ENCODE measurements at places on chromosomes 1 and 21.

GRCh38 chr1:161307230-161307768 is 2.5 kb downstream of the MPZ start:
- no peak for DNase-seq

DNA sequence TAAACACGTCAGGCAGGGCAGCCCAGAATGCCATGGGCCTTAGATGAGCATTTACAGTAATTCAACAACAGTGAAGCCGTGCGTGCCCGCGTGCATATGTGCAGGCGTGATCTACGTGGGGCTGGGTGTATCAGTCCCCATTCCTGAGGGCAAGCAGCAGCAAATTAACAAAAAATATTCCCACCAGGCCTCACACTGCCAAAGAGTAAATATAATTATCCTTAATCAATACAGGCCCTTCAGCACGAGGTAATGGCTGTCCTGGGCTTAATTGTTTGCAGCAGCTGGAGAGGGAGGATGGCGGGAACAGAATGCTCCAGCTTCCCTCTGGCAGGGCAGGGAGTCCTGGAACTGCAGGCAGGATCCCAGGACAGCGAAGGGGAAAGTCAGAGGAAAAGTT is 91.8 kb downstream of the DDX20 start:
- no peak for DNase-seq

DNA sequence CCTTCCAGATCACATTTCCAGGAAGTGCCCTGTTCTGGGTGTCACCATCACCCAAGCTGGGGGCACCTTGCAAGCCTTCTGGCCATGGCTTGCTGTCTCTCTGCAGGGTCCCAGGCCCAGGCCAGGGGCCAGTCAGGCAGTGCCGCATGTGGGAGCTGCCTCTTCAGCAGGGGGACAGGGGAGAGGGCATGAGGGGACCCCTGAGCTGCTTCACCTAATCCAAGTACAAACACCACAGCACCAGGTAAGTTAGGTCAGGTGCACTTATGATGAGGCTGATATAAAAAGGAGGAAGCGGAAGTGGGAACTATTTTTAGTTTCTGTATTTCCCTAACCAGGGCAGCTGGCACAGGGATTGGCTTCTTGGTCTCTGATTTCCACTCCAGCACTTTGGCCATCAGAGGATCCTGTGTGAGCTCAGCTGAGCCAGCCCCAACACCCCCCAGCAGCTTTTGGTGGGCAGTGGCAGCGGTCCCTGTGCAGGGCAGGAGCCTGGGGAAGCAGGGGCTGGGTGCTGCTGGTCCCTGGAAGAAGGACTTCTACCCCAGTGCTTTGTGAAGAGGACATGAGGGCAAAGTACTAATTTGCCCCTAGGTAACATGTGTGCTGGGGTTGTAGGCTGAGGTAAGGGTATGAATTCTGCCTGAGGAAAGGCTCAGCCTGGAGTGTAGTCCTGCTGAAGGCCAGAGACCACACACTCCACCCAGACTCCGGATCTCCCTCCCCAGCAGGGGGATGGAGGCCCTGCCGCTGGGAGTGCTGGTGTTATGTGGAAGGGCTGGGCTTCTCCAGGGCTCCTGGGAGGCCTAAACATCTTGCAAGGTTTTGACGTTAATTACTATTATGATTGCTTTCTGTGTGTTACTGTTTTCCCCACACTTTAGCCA is 3.3 kb upstream of the PCBP3 start:
- no peak for DNase-seq

DNA sequence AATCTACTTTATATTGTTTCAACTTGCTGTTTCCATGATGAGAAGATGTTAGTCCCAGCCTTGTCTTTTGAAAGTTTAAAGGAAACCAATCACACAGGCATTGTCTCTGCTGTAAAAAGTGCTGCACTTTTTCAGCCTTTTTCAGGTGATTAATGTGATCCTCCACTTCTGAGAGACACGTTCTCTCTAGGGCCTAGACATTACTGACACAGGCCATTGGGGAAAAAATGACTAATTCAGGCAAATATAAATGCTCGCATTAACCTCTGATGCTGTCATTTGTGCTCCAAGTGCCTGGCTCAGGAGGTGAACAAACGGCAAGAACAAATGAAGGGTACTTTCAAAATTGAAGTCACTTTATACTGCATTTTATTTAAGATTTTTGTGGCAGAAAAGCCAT is 32.4 kb upstream of the RGS7 start:
- DNase-seq = no peak

- no peak for DNase-seq
These were observed 28.4 kb upstream of the FHAD1 start for GRCh38 chr1:15218287-15219279.

GRCh38 chr1:82177192-82177591 is 376.5 kb downstream of the ADGRL2 start:
- DNase-seq = no peak

DNA sequence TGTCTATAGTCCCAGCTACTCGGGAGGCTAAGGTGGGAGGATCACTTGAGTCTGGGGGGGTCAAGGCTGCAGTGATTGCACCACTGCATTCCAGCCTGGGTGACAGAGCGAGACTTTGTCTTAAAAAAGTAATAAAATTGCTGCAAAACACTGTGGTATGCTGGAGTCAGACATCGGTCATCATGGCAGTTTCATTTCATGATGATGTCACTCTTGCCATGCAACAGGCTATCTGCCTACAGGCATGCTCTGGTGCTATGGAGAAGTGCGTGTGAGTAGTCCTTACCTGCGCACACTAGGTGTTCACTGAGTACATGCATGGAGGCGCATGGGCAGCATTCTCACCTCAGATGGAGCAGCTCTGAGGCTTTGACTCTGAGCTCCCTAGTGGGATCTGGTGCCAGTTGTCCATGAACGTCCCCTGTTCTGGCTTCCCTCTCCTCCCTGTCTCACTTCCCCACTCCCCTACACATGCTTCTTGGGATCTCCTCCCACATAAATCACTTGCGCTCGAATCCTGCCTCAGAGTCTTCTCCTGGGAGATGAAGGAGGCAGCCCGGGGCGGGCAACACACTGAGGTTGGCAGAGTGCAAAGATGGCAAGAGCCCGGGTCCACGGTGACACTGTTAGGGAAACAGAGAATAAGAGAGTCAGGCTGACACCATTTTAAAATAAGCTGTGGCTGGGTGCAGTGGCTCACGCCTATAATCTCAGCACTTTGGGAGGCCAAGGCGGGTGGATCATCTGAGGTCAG is 10.4 kb upstream of the CELA3B start:
- no peak for DNase-seq

DNA sequence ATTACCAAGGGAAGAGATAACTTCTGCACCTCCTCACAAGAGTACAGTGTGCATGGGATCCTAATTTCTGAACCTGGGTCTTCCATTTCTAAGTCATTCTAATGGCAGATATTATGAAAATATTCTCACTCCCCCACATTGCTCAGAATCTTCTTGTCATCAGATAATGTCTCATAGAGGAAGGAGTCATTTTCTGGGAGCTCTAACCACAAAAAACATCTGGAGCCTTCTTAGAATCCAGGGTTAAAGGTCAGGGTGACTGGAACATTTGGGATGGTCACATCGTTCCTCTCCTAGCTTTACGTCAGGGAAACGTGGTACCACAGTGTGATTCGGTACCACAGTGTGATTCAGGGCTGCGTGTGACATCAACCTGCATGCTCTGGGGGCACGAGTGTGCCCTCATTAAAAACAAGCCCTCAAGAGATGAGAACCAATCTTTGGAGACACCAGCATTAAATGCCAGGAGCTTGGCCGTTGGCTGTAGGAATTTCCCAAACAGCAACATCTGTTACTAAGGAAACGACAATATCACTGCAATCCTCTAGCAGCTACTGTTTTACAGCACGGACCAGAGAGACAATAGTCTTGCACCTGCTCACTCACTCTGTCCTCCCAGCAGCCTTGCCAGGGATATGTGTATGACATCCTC is 179.1 kb downstream of the PSMG1 start:
- DNase-seq = no peak

DNA sequence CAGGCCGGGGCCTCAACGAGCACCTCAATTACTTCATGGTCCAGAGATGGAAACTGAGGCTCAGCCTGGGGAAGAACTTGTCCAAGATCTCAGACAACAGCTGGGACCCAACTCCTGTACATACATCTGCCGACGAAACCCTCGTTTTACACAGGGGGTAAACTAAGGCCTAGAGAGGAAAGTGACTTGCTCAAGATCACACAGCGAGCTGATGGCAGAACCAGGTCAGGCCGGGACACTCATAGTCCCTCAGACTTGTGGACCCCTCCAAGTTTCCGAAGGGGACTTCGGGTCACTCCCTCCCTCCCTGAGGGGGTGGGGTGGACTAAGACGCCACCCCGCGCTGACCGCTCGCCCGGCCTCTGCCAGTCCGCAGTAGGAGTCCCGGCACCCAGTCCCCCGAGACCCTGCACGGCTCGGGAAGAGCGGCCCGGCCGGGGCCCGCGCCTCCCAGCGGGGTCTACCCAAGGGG is 430 bp downstream of the WASF2 start:
- DNase-seq = no peak

DNA sequence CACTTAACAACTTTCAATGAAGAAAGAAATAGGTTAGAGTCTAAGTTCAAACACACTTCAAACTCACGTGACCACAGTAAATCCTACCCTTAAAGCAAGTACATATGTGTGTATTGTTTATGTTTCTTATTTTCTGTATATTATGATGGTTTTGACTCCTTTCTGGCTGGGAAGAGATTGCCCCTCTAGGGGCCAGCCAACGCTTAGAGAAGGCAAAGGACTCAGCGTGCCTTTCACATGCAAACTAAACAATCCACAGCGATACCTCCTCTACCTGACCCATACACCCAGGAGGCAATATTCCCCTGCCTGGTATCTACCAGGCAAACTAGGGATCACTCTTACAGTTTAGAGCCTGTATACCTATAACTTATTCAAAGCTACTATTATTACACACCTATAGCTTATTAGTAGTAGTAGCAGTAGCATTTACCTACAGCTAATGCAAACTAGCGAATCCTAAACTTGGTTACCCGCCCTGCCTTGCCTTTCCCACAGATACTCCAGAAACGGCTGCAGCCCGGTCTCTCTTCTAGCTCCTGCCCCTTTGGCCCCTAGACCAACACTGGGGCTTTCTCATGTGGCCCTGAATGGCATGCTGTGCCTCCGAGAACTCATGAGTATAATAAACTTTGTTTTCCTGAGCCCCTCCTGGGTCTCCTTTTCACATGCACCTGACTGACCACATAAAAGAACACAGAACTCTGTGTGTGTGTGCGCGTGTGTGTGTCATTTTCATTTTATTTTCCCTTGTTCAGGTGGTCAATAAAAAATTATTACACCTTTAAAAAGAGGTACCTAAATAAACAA is 14.0 kb downstream of the NRIP1 start:
- no peak for DNase-seq

- DNase-seq = no peak
These were observed 139.6 kb downstream of the NAV1 start for GRCh38 chr1:201678264-201679101.

GRCh38 chr21:45292399-45293219 is 4.9 kb upstream of the POFUT2 start:
- peak; percentile 94 for DNase-seq

GRCh38 chr1:93874025-93874651 is 4.9 kb downstream of the DNTTIP2 start:
- no peak for DNase-seq

DNA sequence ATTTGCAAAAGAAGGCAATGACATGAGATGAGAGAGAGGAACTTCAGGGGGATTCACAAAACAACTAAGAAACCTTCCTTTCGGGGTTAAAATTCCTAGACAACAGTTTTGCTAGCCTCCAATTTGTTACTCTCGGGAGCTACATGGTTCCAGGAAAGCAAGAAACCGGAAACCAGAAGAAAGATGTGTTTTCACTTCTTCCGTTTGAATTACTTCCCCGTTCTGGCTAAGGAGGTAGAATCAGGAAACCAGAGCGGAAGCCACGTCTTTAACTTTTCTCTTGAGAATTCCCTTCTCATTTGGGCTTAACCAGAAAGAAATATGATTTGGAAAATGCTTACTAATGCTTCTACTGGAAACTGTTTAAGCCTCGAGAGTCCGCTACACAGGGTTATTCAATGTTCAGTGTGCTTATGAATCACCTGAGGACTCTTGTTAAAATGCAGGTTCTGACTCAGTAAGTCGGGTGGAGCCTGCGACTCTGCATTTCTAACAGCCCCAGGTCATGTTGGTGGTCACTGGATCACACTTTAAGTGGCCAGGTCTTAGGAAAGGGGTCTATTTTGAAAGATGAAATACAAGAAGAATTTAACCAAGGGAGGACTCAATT is 43.5 kb upstream of the MCOLN3 start:
- no peak for DNase-seq

DNA sequence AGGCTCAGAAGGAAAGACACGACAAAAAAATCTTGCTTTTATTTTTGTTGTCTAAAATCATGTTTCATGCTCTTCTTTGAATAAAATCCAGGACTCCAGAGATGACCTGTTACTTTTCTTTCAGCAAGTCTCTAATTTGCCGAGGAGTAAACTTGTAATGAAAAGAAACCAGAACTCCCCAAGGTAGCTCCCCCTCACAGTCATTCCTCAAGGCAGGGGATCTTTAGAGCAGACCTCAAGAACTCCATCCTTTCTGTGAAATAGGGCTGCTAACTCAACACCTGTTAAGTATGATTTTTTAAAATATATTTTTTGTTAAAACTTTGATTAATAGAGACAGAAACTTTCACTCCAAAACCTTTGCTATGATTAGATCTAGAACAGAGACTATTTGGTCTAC is 82.7 kb upstream of the ABCD3 start:
- no peak for DNase-seq

- no peak for DNase-seq
These were observed 6.5 kb upstream of the ITLN1 start for GRCh38 chr1:160891474-160891873.

DNA sequence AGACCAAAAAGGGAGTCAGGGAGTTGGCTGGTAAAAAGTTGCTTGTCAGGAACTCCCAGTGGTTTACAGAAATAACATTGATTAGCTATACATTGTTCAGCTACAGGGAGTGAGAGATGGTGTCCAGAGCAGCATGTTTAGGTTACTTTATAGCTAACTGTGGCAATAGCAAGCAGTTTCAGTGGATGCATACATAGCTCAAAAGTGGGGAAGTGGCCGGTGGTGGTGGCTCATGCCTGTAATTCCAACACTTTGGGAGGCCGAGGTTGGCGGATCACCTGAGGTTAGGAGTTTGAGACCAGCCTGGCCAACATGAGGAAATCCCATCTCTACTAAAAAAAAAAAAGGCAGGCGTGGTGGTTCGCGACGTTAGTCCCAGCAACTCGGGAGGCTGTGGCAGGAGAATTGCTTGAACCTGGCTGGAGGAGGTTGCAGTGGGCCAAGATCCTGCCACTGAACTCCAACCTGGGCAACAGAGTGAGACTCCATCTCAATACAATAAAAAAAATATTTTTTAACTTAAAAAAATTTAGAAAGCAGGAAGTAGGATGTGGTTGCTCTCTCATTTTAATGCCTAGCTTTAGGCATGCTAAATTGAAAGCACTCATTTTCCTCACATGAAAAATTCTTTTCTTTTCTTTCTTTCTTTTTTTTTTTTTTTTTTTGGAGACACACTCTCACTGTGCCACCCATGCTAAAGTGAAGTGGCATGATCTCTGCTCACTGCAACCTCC is 109.7 kb downstream of the PPIAL4G start:
- no peak for DNase-seq
